Left forelimb (tissue), 1 donor: ENCODE measurements at places on chromosomes 11 and 22.

- no peak for DNase-seq
These were observed 24.4 kb upstream of the PSMA1 start for GRCh38 chr11:14544611-14545010.

DNA sequence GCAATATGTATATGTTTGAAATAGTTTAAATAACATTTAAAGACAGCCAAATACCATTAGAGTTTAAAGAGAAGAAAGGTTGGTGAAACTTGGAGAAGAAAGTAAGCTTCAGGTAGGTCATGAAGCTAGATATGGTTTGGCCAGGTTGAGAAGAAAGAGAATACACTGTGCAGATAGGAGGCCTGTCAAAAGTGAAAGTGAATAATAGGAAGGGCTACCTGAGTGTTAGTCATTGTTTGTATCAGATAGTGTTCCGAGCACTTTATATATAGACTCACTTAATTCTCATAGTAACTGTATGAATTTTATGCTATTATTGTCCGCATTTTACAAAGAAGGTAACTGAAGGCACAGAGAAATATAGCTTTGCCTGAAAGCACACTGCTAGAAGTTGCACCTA is 56.9 kb downstream of the USP47 start:
- no peak for DNase-seq

- peak; percentile 84 for DNase-seq
These were observed at the start of gene PHLDB1 for GRCh38 chr11:118607401-118608359. Gene PHLDB1 (plus strand): TSS chr11:118607615. CDS start chr11:118613837, 6,222 bp downstream.

DNA sequence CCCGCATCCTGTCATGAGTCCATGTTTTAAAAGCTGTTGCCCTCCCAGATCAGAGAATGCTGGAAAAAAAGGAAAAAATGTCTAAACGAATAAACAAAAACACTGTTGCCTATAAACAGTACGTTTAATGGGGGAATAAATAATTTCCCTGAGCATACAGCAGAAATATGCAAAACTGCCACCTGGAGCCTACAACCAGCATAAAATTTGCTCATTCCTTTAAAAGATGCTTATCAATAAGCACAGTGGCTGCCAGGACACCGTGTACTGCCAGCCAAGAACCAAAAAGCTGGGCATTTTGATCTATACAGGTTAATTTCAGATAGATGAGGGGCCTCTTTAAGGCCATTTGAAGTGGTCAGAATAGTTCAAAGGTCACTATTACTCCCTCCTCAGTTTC is 5.7 kb upstream of the CPT1A start:
- no peak for DNase-seq

- no peak for DNase-seq
These were observed 58.8 kb downstream of the PDGFD start for GRCh38 chr11:104105155-104105554.

GRCh38 chr11:44338698-44339529 is 29.0 kb upstream of the ALX4 start:
- no peak for DNase-seq

- no peak for DNase-seq
These were observed 56.1 kb upstream of the GNAZ start for GRCh38 chr22:23014250-23014649.

GRCh38 chr11:134036492-134037045 is 32.3 kb upstream of the JAM3 start:
- no peak for DNase-seq

- DNase-seq, result no peak
These were observed 6.1 kb downstream of the RHOD start for GRCh38 chr11:67062526-67063373.
